ENCODE measurements at places on chromosomes 5 and 9.

- DNase-seq = no peak
Observed at GRCh38 chr9:72538921-72539702, 17.7 kb downstream of the TMC1 start.

GRCh38 chr5:138942861-138943260 is 67.7 kb upstream of the LRRTM2 start:
- no peak for DNase-seq

DNA sequence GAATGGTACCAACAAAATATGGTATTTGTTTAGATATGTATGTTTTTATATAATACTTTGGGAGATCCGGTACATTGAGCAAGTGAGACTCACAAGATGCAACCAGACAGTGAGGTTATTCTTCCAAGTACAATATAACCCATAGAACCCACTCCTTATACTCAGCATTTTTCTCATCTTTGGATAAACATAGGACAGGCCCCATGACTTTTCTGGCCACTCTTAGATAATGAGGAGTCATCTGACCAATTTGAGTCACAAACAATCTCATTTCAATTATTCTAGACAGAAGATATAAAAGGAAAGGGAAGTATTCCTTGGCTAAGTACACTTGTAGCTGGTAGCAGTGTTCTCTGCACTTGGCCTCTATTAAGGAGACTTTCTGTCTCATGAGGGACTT is 150.2 kb downstream of the SGCD start:
- DNase-seq = no peak

DNA sequence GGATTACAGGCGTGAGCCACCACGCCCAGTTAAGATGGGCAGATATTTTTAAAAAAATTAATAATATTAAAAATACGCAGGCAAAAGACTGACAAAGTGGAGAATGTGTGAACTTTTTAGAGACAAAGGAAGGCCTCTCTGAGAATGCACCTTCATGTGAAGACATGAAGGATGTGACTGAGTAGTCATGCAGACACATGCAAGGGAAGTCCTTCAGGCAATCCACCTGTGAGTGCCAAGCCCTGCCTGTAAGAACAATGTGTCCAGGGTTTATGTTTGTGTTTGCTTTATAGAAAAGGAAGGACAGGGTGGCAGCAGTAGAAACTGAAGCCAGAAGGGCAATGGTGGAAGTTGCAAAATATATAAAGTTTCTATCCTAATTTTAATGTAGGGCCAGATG is 169.2 kb downstream of the EDIL3 start:
- no peak for DNase-seq

- no peak for DNase-seq
Observed at GRCh38 chr5:95107138-95107537, 177.8 kb downstream of the MCTP1 start.

GRCh38 chr9:10633785-10634184 is 21.0 kb upstream of the PTPRD start:
- no peak for DNase-seq

Data from nucleus accumbens (tissue), 56 donors.